Common myeloid progenitor, CD34-positive (primary cell): ENCODE measurements at places on chromosomes 6 and 20.

DNA sequence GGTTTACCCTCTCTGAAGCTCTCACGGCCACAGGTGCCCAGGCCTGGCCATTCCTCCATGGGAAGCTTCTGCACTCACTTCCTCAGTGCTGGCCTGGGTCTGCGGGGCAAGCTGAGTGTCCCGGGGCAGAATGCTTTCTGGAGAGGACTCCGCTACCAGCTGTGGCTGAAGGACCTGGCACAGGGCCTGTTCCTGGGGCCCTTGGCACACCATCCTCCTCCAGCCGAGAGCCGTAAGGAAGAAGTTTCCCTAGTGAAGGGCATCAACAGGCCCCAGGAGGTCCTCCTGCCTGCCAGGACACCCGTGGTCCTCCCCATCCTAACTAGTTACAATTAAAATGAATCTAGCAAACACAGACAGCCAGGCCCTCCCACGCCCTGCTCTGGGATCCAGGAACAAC is 14.0 kb upstream of the KCNK15 start:
- no peak for DNase-seq

GRCh38 chr6:169064194-169064593 is 189.5 kb downstream of the THBS2 start:
- no peak for DNase-seq

DNA sequence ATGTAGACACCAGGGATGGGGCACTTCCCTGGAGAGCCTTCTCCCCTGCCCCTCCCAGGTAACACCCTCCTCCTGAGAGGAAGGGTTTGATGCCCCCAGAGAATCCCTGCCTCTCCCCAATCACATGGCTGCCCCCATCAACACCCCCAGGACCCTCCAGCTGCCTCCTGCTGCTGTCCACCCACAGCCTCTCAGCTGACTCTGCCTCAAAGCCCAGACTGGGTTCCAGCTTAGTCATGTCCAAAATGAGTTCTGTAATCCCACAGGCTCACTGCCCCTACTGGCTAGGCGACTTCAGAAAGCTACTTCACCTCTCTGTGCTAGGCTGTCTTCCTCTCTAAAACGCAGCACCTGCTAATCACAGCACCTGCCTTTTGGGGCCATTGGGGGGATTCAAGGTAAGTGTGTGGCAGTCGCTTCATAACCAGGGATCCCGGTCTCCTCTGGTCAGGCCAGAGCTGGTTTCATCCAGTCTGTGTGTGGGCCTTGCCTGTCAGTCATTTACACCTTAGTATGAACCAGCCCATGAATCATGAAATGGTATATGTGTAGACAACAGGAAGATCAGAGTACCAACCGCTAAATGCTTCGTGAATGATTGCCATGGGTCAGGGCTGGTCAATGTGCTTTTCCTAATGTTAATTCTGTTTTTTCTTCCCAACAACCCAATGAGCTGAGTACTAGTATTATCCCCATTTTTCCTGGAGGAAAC is 40.4 kb downstream of the TFEB start:
- no peak for DNase-seq

- DNase-seq, result peak; percentile 94
Measured at GRCh38 chr6:134295953-134296553, 21.9 kb downstream of the SGK1 start.

- no peak for DNase-seq
Measured at GRCh38 chr6:158476389-158476788, 83.5 kb upstream of the TMEM181 start.

GRCh38 chr6:121951918-121952379 is 447.5 kb upstream of the HSF2 start:
- no peak for DNase-seq

- DNase-seq, result no peak
Measured at GRCh38 chr6:22366214-22366613, 69.4 kb upstream of the PRL start.

DNA sequence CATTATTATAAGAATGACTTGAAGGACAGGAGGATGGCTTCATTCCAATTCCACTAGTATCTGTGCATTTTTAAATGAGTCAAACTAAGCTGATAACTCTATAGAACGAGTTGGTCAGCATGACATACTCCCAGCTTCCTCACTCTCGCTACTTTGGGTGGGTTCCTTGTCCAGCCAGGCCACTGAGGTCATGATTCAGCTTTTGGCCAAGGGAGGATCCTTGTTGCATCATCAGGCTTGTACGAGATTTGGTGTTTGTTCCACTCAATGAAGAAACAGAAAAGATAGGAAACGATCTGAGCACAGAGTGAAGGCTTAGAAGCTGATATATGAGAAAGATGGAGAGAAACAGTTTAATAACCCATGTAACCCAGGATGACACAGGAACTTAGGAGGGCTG is 19.8 kb downstream of the NEDD9 start:
- no peak for DNase-seq

- no peak for DNase-seq
Measured at GRCh38 chr6:36318690-36319435, 17.8 kb downstream of the BNIP5 start.

DNA sequence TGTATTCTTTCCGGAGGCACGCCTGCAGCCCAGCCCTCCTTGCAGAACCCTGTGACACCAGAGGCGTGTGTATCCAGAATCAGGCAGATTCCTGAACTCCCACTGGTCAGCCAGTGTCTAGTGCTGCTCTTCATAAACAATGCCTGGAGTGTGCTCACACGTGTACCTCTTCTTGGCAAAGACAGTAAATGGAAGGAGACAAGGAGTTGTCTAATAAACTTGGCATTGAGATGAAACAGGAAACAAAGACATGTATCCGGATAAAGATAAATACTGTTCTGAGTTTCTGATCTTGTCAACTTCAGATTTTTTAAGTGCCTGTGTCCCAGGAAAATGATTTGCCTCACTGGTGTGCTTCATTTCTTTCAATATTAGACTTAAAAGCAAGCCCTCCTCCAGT is 1.7 kb downstream of the RPS6KA2 start:
- no peak for DNase-seq

GRCh38 chr20:8809107-8809953 is 259.6 kb upstream of the PLCB4 start:
- DNase-seq, result no peak

DNA sequence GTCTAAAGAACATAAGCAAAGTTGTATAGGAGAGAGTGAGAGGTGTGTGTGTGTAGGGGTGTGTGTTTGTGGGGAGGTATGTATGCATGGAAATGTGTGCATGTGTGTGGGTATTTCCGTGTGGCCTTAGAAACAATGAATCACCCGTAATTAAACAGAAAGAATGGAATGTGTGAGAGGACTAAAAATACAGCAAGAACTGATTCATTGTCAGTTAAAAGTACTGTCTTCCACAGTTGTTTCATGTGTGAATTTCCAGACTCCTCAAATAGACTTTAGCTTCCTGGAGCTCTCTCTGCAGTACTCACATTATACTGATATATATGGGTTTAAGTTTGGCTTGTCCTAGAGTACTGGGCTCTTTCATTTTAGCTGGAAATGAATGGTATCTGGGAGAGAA is 145.7 kb downstream of the RIMS1 start:
- no peak for DNase-seq

DNA sequence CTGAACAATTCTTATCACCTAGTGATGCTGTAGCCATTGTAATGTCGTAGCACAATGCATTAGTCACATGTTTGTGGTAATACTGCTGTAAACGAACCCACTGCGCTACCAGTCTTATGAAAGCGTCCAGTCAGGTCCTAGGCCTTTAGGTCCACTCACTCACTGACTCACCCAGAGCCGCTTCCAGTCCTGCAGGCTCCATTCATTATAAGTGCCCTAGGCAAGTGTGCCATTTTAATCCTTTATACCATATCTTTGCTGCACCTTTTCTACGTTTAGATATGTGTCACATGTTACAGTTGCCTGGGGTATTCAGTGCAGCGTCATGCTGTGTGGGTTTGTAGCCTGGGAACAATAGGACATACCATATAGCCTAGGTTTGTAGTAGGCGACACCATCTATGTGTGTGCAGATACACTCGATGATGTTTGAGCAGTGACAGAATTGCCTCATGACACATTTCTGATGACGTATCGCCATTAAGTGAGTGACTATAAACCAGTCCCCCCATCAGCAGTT is 15.4 kb downstream of the IGF2R start:
- no peak for DNase-seq

GRCh38 chr6:107179004-107179403 is 63.7 kb upstream of the BEND3 start:
- peak; percentile 23 for DNase-seq

DNA sequence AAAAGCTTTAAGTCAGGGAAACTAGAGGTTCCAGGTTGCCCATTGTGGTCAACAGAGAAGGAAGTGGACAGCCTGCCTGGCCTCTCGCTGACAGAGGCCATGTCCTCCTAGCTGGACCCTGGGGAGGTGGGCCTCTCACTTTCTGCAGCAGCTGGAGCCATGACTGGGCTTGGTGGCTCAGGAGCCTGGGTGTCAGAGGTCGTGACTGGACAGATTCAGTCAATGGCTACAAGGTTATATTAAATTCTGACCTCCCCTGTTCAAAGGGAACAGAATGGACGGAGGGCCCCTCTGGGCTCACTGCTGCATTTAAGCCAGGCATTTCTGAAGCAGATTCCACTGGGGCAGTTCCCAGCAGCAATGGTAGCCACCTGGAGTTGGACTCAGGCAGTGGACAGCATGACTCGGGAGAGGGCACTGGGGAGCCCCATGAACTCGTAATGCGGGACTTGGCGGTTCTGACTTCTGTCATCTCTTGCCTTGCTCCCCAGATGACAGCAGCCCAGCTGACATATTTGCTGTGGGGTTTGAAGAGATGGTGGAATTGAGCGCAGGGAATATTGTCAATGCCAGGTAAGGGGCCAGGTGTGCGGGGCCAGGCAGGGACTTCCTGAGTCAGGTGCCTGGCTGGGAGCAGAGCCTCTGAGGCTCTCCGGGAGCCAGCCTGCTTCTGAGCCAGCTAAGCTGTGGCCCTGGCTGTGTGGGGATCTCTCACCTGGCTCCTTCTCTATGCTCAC is 86.7 kb downstream of the SYNJ2 start:
- no peak for DNase-seq

DNA sequence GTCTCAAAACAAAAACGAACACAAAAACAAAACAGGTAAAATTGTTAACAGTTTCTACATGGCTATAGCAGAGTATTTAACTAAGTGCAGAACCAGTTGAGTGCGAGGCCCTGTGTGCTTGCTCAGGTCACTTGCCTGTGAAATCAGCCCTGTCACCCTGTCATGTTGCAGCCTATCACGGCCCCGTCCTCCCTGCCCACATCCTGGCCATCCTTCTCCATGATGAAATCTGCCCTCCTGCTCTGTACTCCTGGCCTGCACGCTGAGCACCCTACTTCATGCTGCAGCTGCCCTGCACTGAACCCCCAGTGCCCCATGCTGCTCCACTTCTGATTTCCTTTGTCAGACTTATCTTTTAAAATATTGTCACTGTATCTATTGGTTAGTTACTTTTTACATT is 62.4 kb downstream of the DTD1 start:
- no peak for DNase-seq

DNA sequence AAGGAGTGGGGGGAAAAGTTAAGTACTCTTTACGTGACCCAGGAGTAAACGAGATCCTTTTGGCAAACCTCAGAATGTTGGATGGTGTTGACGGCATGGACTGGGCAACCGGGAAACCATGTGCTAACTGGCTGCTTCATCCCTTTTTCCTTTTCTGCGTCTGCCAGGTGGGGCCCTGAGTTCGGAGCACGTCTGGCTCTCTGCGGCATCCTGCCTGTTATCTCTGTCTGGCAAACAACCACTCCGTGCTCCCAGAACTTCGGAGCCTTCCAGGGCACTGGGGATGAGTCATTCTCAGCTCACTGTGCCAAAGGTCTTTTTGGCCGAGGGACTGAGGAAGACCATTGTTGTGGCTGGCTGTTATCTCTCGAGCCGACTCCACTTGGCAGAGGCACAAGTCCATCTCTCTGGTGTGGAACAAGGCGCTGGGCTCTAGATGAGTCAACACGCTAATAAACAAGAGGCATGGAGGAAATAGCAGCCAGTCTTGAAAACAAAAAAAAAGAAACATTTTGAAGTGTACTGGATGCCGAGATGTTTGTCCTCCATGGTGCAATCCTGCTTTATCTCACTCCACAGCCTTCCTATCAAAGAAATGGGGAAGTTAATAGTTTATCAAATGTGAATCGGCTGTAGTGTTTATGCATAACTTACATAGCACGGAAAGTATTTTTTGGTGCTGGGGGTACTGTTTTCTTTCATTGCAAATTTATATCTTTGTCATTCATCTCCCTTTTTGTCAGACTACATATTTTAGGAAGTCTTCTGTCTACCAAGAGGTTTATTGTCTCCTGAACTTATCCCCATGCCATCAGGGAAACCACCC is 64.6 kb upstream of the TXNDC5 start:
- peak; percentile 90 for DNase-seq

DNA sequence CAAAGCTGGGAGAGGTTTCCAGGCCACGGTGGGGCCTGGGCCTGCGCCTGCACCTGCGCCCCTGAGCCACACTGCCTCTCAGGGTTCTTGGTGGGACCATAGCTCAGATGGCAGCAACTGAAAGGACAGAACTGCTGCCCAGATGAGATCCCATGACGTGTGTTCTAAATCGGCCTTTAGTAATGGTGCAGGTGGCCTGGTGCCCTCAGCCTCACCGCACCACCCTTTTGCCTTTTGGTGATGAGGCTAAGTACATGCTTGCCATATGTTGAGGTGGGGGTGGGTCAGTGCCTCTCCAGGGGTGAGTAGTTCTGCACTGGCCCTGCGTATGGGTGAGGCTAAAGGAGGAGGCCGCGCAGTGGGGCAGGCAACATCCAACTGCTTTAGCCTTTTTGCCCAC is 7.4 kb downstream of the PSMG4 start:
- no peak for DNase-seq

DNA sequence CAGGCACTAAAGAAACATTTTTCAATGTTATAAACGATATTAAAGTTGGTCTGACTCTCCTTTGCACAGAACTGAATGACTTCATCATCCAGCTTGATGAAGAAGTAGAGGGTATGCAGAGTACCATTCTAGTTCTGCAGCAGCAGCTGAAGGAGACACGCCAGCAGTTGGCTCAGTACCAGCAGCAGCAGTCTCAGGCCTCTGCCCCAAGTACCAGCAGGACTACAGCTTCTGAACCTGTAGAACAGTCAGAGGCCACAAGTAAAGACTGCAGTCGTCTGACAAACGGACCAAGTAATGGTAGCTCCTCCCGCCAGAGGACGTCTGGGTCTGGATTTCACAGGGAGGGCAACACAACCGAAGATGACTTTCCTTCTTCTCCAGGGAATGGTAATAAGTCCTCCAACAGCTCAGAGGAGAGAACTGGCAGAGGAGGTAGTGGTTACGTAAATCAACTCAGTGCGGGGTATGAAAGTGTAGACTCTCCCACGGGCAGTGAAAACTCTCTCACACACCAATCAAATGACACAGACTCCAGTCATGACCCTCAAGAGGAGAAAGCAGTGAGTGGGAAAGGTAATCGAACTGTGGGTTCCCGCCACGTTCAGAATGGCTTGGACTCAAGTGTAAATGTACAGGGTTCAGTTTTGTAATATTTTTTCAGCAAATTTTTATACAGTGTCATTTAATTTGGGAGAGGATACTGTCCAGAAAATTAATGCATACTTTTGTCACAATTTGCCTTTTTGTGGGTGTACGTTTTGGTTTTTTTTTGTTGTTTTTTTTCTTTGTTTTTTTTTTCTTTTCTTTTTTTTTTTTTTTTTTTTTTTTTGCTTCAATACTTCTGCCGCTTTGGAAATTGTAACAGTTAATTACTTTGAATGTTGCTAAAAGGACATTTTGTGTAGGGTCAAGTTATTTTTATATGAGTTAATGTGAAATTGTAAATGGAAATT is 6.6 kb upstream of the ACAT2 start:
- DNase-seq, result no peak
